ENCODE measurements at places on chromosomes 1 and 21. TPM values are rescaled to one million over a fixed set of nuclear protein-coding genes. Genes with fewer than 3 reads are reported as not detected.

The CDA gene
- total RNA-seq, result 8.8 TPM

DNA sequence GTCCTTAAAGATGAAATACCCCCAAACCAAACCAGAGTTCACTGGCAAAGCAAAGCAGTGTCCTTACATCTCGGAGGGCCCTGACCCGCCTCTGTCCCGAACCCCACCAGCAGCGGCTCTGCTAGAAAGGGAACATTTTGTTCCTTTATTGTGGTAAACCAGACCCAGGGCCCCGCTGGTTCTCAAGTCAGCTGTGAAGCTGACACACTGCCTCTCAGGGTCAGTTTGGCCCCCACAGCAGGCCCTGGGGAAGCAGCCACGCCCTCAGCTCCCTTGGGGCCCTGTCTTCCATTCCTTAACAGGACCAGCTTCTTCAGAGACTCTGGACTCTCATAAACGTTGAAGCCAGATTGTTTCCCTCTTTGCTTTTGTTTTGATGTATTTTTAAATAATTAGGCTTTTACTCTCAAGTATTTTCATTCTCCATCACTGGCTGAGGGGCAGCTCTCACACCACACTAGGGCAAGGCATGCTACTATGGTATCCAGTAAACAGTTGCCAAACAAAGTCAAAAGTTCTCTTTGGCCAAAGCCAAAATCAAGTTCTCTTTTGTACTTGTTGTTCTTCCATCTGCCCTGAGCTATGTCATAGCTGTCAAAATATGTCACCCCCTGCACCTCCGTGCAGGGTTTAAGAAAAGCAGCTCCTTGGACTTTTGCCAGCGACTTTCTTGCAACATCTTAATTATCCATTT lies 61.1 kb upstream of the ANGPTL1 start:
- DNase-seq, result no peak

DNA sequence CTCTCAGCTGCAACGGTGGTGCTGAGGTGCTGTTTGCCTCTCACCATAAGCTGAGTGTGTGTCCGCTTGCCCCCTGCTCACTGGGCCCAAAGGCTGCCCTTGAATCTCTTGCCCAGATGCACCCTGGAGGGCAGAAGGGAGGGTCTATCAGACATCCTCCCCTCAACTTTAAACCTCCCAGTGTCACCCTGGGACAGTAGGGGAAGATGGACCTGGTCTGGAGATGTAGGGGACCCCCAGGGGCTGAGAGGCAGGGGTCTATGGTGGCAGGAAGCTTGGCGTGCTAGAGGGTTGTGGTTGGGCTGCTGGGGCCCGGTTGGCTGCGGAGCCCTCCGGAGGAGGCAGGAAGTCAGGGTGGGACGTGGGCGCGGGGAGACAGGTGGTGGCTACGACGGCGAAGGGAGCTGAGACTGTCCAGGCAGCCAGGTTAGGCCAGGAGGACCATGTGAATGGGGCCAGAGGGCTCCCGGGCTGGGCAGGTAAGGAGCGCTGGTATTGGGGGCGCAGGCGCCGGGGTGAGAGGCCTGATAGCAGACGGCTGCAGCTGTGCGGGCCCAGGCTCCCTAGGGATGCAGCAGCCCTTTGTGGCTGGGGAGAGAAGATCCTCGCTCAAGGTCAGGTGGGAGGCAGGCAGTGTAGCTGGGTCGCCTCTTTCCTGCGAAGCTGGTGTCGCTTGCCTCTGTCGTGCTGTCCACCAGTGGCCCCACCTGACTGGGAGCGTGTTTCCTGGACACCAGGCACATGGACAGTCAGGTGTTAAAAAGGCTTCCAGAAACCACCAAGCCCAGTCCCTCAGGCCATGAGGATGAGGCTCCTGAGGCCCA lies at the start of gene LCK:
Gene LCK (plus strand): TSS at position 373 of the 824 bp plus-strand sequence. CDS start 23,065 bp downstream, outside the sequence.
- DNase-seq, result no peak

The C1orf116 gene
- total RNA-seq, result 128 TPM
